ENCODE measurements at places on chromosomes 3 and 15.

GRCh38 chr15:81643771-81644170, 269.8 kb upstream of the TMC3 start:
- no peak for DNase-seq

DNA sequence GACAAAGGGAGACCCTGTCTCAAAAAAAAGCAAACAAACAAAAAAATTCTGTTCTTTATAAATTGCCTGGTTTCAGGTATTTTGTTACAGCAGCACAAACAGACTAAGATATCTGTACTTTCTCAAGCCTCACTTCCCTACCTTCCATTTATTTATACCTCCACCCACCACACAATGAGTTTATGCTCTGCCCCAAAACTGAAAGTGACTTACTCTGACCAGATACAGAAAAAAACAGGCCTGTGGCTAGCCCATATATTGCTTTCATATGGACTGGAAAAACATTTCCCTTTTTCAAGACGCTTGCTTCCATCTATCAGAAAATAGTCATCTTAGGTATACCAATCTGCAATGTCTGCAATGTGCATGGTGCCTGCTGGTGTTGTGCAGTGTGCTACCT, 8.7 kb upstream of the GPD1L start:
- DNase-seq: no peak

DNA sequence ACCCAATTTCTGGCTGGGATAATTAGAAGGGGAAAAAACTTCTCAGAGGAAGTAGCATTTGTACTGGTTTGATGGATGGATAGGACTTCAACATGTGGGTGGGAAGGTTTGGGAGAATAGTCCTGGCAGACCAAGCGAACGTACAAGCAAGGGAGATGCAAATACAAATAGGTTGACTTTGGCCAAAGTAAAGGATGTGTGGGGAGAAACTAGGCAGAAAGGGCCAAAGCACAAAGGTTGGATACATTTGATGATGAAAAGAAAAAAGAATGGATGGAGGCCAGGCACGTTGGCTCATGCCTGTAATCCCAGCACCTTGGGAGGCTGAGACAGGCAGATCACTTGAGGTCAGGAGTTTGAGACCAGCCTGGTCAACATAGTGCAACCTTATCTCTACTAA, 63.4 kb downstream of the ERC2 start:
- DNase-seq: no peak

DNA sequence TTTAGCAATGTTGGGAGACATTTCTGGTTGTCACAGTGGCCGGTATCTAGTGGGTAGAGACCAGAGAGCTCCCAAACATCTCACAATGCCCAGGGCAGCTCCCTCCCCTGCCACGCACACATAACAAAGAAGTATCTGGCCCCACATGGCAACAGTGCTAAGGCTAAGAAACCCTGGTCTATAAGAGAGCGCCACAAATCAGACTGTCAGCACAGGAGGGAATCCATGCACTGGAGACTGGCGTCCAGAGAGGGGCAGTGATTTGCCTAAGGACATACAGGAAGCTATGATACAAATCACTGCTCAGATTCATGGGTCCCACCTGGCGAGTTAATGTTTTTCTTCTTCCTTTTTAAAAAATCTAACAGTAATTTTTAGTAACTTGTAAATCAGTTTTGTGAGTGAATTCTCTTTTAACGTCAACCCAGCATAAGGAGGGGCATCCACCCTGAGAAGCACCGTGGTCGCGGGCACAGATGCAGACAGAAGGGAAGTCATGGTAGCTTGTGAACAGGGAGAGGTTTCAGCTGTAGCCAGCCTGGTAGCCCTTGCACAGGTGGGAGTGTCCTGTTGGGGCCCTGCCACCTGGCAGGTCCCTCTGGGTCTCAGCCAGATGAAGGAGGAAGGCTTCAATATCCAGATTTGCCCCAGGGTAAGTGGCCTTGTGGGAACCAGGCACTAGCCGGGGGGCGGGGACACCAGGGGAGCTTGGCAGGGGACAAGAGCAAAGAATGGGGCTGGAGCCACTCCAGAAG, 8.7 kb downstream of the ISG20 start:
- DNase-seq: no peak

DNA sequence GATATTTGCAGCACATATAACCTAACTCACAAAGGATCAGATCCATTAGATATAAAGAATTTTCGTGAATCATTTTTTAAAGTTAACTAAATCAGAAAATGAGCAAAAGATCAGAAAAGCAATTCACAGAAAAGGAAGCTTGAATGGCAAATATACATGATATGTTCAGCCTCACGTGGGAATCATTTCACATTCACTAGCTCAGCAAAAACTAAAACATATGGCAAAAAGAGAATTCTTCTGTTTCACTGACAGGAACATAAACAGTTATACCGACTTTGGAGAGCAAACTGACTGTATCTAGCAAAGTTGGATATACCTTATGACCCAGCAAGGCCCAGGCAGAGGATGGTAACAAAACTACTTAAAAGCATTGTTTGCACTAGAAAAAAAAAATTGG, 34.0 kb upstream of the NR2E3 start:
- no peak for DNase-seq

Measured in AG09319 (cell line).